ENCODE measurements at places on chromosomes 3 and 15.

GRCh38 chr3:106229495-106230278 is 360.9 kb upstream of the CBLB start:
- no peak for DNase-seq
- no peak overlapping the region for H3K4me3 ChIP-seq
- no peaks in the 10 kb centered on the region for H3K27me3 ChIP-seq
- peaks cover 63% of the 10 kb centered on the region for H3K36me3 ChIP-seq
- peak overlapping the region; percentile 66 for H3K27ac ChIP-seq

- H3K36me3 ChIP-seq: peaks cover 19% of the 10 kb centered on the region
- DNase-seq: peak; percentile 36
- H3K4me3 ChIP-seq: peak overlapping the region; percentile 95
- peaks cover 37% of the 10 kb centered on the region for H3K4me1 ChIP-seq
Measured at GRCh38 chr3:129313665-129314385, 35.2 kb downstream of the HMCES start.

DNA sequence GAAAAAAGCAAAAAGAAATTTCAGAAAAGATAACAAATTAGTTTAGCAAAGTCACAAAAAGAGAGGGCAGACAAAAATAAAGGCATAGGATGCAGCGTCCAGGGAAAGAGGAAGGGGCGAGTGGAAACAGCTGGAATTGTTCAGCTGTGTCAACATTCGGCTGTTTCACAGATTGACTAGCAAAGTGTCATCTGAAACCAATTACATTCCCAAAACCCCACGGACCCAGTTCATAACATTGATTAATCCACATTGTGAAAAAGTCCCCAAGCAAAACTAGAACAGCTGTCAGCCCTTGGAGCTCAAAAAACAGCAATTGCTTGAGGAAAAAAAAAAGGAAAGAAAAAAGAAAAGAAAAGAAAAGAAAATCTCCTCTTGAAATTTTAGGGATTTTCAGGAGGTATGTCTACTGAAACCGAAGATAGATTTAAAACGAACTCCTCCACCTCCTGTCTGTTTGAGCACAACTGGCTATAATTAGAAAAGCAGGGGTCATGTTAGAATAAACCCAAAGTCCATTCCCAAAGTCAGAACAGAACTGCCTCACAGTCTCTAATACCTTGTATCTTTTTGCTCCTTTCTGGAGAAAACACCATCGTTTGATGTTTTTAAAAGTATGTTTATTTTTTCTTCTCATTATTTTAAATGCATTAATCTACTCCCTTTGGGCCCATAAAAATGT is 159.6 kb downstream of the RORA start:
- no peak overlapping the region for H3K27ac ChIP-seq
- DNase-seq: no peak
- H3K4me3 ChIP-seq: no peak overlapping the region
- no peaks in the 10 kb centered on the region for H3K4me1 ChIP-seq
- peaks cover 38% of the 10 kb centered on the region for H3K27me3 ChIP-seq
- no peaks in the 10 kb centered on the region for H3K36me3 ChIP-seq

DNA sequence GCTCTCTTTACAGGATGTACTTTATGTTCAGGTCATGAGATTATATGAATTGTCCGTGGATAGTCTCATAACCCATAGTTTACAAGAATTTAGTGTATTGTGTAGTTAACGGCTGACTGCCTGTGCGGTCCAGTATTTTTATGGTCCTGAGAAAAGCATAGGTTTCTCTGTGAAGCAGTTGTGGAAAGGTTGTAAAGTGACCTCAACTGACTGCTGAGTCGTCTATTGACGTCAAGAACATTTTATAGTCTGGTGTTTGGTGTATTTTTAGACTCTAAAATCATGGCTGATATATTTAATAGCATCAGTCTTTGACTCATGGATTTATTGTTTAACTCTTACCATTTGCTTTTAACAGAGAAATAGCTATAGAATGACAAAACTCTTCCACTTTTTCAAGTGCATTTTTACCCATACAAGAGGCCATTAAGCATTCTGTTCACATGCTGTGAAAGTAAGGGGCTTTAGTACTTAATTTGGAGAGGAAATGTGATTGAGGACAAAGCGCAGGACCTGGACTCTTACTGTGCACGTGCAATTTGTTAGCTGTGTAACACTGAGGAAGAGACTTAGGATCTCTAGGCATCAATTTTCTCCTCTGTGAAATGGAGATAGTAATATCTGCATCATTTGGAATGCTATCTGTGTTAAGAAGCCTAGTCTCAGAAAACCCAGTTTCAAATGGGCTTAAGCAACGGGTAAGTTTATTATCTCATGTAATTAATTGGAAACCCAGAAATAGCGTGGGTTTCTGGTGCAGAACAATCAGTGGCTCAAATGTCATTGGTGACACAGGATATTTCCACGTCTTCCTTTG is 240.8 kb downstream of the NFKBIZ start:
- peaks cover 9% of the 10 kb centered on the region for H3K36me3 ChIP-seq
- no peak overlapping the region for H3K27ac ChIP-seq
- no peak overlapping the region for H3K4me3 ChIP-seq
- peaks cover 3% of the 10 kb centered on the region for H3K27me3 ChIP-seq
- no peak for DNase-seq

- no peak overlapping the region for H3K27ac ChIP-seq
- no peaks in the 10 kb centered on the region for H3K4me1 ChIP-seq
- no peaks in the 10 kb centered on the region for H3K27me3 ChIP-seq
- no peaks in the 10 kb centered on the region for H3K36me3 ChIP-seq
- no peak for DNase-seq
Measured at GRCh38 chr3:10907262-10907661, 85.3 kb upstream of the SLC6A1 start.

GRCh38 chr3:168086541-168087260 is 9.0 kb downstream of the GOLIM4 start:
- no peaks in the 10 kb centered on the region for H3K36me3 ChIP-seq
- H3K4me1 ChIP-seq: peaks cover 12% of the 10 kb centered on the region
- DNase-seq: no peak
- peaks cover 12% of the 10 kb centered on the region for H3K27me3 ChIP-seq

All from activated CD4-positive, alpha-beta memory T cell treated with anti-CD3 and anti-CD28 coated beads, Interleukin-2, amount 10 ng/mL, durations not matched to agents 7 days and 5 days (primary cell).